Stimulated activated CD4-positive, alpha-beta T cell treated with anti-CD3 and anti-CD28 coated beads, TNF-alpha, amount 100 ng/mL, for 1 hour (primary cell): ENCODE measurements at places on chromosomes 2 and 18.

DNA sequence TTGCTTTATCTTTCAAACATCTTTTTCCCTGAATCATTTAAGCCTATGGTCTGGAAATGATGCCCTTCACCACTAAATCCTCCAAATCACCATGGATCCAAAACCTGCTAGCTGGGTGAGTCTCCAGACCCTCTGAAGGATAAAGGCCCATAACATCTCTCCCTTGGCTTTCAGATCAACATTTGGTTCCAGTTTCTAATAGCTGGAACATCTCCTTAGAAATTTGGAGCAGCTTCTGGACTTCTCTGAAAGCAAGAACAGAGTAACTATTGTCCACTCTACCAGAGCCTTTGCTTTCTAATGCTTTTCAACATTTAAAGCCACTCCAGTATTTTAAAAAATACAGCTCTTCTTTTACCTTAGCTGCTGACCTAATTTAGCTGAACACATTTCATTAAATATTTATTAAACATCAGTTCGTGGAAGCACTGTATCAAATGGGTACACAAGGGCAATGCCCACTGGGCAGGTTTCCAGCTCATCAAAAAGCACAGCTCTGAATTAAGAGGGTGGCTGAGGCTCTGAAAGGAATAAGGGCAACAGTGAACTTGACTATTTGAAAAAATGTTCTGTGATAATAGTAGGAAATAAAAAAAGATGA lies 75.3 kb downstream of the GALNT3 start:
- no peak for DNase-seq

DNA sequence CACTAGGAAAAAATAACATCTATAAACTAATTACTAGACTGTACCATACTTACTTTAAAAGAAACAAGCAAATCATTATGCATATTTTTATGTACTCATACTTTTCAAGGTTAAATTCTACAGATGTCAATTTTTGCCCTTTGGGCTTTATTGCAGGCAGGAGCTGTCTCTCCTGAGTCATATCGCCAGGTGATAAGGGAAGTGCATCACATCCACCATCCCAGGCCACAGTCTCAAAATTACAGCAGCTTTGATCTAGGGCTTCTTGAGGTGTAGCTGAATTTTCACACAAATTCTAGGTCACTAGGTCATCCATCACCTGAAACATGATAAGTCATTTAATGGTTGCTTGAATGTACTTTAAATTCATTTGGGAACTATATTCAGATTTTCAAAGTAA lies 38.4 kb upstream of the FRZB start:
- DNase-seq: no peak

- DNase-seq: no peak
Observed at GRCh38 chr18:76099931-76100457, 395.0 kb downstream of the ZNF516 start.

DNA sequence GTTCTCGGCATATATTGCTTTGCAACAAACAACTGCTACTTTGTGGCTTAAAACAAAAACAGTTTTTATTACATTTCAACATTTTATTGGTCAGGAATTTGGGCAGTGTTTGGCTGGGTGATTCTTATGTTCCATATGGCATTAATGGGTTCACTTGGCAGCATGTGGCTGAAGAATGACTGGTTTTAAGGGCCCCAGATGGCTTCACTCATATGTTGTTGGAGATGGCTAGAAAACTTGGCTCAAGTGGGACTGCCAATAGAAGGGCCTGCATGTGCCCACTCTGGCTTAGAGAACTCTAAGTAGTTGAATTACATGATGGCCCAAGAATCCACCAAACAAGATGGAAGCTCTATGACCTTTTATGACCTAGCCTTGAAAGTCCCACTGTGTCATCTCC lies 86.1 kb downstream of the FASTKD2 start:
- no peak for DNase-seq
